ENCODE measurements at places on chromosomes 5 and 9.

GRCh38 chr9:98978231-98978681 lies 34.5 kb downstream of the COL15A1 start:
- no peak for DNase-seq

GRCh38 chr9:75699625-75700251 lies 190.7 kb upstream of the PCSK5 start:
- no peak for DNase-seq

DNA sequence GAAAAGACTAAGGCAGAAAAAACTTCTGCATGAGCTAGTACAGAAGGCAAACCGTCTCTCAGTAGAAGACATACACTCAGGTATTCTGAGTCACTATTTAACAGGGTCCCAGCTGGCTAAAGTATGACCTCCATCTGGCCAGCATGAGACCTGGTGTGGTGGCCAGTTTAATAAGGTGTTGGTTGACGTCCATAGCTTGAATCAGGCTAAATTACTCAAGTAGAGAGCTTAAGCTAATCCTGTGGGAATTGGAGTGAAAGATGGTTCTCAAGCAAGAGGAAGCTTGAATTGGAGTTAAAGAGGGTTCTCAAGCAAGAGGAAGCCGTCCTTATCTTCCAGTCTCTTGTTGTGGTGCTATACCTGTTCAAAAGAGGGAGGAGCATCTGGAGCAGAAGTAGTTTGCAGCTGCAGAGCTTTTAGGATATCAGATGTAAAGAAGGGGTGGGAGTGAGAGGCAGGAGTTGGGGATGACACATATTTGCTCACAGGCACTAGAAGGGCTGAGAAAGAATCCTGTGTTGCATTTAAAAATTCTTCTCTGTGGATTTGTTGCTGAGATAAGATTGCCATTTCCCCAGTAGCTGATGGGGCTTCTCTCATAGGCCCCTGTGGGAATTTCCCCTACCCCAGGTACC lies 136.1 kb upstream of the RUSC2 start:
- no peak for DNase-seq

DNA sequence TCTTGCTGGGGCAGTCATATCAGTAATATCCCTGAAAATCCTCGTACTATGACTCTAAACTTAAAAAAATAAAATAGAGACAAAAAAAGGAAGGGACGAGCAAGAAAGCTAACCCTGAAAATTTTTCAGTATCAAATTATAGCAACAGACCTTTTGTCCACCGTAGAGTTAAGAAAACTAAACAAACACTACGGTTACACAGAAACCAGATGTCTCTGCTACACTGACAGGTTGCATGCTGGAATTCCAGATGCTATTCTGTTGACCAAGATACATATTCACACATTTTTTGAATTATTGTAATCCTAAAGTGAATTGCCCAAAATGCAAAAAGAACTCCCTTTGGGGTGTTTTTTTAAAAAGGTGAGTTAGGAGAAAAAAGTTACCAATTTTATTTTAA lies 66.9 kb upstream of the SELENOP start:
- no peak for DNase-seq

GRCh38 chr9:85310573-85310972 lies 431.2 kb downstream of the AGTPBP1 start:
- no peak for DNase-seq

GRCh38 chr5:148732692-148733091 lies 78.4 kb upstream of the HTR4 start:
- DNase-seq = no peak

GRCh38 chr5:4883360-4883759 lies 256.8 kb upstream of the ADAMTS16 start:
- DNase-seq = no peak

DNA sequence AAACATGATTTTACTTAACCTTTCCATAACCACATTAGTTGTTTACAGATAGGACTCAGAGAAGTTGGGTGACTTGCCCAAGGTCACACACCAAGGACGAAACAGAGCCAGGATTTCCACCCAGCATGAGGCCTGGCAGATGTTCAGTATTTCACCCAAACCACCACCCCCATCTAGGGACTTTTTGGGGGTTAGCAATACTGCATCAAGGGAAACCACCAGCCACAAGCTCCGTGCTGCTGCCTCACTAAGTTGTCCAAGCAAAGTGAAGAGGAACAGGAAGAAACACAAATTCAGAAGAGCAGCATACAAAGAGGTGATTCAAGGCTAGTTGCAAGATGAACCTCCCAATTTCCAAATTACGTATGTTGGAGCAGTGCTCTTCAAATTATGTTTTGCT lies 219.6 kb upstream of the RORB start:
- no peak for DNase-seq

- no peak for DNase-seq
These were observed 31.7 kb upstream of the AFAP1L1 start for GRCh38 chr5:149239917-149240316.

DNA sequence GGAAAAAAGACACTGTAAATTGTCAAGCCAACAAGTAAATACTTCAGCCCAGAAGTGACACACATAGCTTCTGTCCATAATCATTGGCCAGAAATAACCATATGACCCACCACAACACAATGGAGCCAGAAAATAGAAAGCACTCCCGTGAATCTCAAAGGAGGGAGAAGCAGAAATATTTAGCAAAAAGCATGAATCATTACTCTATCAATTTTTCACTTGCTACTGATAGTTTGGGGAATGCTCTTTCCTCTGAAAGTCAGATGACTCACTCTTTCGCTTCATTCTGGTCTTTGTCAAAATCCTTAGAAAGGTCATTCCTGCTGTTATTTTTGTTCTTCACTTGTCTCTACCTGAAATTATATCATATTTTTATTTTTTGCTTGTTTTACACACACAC lies 312.6 kb downstream of the TMEM232 start:
- no peak for DNase-seq

- DNase-seq = no peak
These were observed 405.2 kb downstream of the ZNF608 start for GRCh38 chr5:124341066-124341858.

- DNase-seq = no peak
These were observed 33.9 kb downstream of the RAD23B start for GRCh38 chr9:107316795-107317661.

DNA sequence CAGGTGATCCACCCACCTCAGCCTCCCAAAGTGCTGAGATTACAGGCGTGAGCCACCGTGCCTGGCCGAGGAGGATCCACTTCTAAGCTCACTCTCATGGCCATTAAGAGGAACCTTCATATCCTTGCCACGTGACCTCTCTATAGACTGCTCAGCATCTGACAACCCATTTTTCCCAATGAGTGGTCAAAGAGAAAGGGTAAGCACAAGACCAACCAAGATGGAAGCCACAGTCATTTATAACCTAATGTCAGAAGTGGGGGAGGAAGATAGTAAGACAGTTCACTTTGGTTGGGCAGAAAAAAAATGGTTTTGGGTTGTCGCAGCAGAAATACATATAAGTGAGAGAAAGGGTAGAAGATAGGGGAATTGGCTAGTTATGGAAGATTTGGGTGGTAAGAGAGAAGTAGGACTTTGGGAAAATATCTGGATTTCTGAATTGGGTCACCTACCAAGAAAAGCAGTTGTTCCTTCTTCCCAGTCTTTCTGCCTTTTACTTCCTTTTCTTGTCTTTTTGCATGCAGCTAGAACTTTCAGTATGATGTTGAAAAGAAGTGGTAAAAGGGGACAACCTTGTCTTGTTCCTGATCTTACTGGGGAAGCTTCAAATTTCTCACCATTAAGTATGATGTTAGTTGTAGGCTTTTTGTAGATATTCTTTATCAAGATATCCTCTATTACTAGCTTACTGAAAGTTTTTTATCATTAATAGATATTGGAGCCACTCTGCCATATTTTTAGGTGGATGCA lies 15.6 kb downstream of the SNX2 start:
- DNase-seq = no peak

DNA sequence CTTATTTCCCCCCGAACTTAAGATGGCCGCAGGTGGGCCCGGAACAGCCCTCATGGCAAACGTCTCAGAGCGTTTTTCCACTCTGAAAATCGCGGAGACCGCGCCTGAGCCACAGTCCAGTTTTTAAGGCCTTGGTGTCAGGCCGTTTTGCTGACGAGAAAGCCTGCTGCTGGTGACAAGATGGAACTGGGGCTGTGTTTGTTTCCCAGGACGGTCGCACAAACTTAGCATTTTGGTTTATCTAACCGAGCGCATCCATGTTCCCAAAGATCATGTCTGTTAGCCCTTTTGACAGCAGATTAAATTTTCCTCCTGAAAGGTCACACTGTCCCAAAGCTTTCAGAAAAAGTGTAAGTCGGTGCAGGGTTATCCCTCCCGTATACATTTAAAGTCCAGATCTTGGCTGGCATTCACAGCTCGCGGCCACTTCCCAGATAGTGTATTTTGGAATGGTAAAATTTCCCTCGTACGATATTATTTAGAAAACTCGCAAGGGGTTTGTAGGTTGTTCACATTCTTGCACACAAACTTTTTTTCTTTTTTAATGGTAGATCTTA lies 812 bp downstream of the SREK1 start:
- no peak for DNase-seq

GRCh38 chr5:60886158-60886557 lies 42.1 kb upstream of the ELOVL7 start:
- DNase-seq = no peak

DNA sequence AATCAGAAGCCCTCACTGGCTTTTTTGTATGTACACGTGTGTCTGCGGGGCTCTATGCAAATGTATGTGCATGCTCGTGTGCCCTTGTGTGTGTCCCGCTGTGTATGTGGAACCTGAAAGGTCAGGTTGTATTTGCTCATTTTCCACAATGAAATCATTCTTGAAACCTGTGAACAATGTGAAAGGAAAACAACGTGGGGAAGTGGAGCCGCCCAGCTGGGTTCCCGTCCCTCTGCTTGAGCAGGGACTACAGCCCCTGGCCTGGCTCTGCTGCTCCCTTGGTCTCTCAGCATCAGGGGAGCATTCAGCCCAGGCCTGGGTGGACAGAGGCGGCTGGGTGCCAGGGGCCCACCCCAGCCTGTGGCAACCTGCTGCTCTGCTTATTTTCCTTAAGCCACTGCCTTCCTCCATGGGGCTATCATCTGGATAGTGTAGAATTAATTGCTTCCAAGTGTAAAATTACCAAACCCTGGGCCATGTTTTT lies 3.0 kb downstream of the ECSCR start:
- no peak for DNase-seq

GRCh38 chr9:27151693-27152404 lies 42.8 kb downstream of the TEK start:
- DNase-seq = no peak

GRCh38 chr5:14783691-14784090 lies 87.9 kb downstream of the ANKH start:
- DNase-seq = no peak

- DNase-seq = no peak
These were observed 50.9 kb downstream of the CERT1 start for GRCh38 chr5:75460532-75460931.

- DNase-seq = no peak
These were observed 554.8 kb downstream of the BNC2 start for GRCh38 chr9:16315720-16316119.

DNA sequence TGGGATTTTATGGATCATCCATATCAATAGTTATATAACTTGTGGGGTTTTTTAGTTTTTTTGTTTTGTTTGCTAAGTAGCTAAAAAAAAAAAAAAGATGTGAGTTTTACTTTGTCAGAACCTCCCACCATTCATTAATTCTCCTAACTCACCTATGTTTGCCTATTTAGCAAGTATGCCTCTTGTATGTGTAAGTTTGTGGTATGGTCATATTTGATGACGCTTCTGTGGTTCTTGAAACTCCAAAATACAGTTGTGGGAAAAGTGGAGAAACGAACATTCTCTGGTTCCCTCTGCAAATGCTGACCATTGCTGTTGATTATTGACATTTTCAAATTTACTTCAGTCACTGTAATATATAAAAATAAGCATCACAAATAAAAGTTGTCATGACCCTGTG lies 75.7 kb downstream of the PBX3 start:
- DNase-seq = no peak

GRCh38 chr9:127611899-127612790 lies at the start of gene STXBP1:
Gene STXBP1, plus strand, starts transcription at chr9:127612277. Its CDS starts 127 bp downstream, at chr9:127612404.
- peak; percentile 88 for DNase-seq

- no peak for DNase-seq
These were observed 566.4 kb downstream of the DNAH5 start for GRCh38 chr5:13378091-13378490.

DNA sequence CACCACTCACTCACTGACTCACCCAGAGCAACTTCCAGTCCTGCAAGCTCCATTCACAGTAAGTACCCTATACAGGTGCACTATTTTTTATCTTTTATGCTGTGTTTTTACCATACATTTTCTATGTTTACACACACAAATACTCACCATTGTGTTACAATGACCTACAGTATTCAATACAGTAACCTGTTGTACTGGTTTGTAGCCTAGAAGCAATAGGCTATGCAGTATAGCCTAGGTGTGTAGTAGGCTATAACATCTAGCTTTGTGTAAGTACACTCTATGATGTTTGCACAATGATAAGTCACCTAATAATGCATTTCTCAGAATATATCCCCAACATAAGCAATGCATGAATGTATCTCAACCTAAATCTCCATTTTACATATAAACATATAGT lies 541.1 kb downstream of the NR2F1-AS1 start:
- DNase-seq = no peak

- DNase-seq = no peak
These were observed 124.4 kb downstream of the TENT4A start for GRCh38 chr5:6837519-6838110.

- DNase-seq = no peak
These were observed 12.4 kb downstream of the ZNF474 start for GRCh38 chr5:122141751-122142150.

DNA sequence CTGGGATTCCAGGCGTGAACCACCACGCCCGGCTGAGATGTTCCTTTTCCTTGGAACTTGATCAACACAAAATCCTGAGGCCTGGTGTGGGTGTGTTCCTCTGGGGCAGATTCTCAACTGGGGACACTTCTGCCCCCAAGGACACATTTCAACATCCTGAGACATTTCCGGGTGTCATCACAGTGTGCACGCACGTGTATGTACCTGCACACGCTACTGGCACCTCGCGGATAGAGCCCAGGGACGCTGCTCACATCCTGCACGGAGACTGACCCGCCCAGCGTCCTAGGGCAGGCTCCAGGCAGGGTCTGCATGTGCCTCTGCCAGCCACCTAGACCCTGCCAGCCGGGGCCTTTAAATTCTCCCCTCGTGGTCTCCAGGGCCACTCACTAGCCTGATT lies 8.0 kb downstream of the SAPCD2 start:
- DNase-seq = no peak

DNA sequence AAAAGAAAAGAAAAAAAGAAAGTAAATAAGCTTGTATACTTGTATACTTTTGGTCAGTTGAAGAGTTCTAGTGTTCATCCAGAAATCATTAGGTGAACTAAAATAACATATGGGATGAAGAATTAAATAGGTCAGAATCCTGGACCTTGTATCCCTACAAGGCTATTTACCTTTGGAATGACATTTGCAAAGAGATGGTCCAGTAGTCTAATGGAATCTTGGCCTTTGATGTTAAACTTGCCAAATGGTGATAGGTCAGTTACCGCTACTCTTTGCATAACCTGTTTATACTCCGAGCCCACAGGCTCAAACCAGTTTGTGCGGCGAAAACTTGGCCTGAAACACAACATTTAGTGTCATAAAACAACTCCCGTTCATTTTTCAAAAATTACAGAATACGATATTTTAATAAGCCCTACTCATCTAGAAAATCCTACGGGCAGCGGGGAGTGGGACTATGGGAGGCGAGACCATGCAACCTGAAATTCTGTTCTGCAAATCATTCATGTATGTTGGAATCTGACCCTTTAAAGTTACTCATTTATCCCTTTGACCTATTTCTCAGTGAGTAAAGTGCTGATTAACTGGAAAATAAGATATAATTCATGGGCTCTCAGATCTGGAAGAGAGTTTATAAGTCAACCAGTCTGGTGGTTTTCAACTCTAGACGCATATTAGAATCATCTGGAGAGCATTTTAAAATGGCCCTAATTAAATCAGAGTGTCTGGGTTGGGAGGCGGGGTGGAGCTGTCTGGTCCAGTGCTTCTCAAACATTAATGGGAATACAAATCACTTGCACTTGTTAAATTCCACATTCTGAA lies 38.6 kb downstream of the DMGDH start:
- DNase-seq = no peak

All from activated T-cell treated with anti-CD3 and anti-CD28 coated beads, Interleukin-2, amount 50 U/mL, for 1 hour (primary cell).